ENCODE measurements at places on chromosomes 4 and X.

GRCh38 chr4:48372272-48372671 is 30.9 kb downstream of the SLAIN2 start:
- DNase-seq = no peak

DNA sequence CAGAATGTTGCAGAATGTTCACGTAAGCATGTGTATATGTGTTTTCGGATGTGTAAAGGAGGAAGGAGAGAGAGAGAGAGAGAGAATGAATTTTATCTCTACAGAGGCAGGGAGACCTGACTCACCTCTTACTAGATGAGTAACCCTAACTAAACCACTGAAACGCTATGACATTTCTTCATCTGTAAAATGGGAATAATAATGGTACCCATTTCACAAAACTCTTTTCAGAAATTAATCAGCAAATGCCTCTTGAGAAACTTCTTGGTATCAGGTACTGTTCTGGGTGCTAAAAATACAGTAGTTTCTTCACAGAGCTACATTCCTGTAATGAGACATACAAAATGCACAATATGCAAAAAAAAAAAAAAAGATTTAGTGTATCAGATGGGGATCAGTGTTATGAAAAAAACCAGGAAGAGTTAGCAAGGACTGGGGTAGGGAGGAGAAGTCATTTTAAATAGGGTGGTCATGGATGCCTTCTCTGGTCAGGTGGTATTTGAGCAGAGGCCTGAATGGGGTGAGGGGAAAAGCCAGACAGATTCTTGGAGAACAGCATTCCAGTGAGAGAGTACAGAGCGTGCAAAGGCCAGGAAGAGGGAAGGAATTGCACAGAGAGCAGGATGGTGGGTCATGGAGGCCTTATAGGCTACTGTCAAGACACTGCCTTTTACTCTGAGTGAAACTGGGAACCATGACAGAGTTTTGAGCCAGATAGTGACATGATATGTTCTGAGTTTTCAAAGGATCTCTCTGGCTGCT is 84.9 kb upstream of the SPANXB1 start:
- no peak for DNase-seq

GRCh38 chr4:183164963-183165362 is 65.9 kb downstream of the WWC2 start:
- DNase-seq = no peak

- DNase-seq = no peak
Measured at GRCh38 chrX:56791456-56791855, 62.4 kb downstream of the NBDY start.

- DNase-seq = no peak
Measured at GRCh38 chrX:139106069-139106468, 394.6 kb upstream of the FGF13 start.

DNA sequence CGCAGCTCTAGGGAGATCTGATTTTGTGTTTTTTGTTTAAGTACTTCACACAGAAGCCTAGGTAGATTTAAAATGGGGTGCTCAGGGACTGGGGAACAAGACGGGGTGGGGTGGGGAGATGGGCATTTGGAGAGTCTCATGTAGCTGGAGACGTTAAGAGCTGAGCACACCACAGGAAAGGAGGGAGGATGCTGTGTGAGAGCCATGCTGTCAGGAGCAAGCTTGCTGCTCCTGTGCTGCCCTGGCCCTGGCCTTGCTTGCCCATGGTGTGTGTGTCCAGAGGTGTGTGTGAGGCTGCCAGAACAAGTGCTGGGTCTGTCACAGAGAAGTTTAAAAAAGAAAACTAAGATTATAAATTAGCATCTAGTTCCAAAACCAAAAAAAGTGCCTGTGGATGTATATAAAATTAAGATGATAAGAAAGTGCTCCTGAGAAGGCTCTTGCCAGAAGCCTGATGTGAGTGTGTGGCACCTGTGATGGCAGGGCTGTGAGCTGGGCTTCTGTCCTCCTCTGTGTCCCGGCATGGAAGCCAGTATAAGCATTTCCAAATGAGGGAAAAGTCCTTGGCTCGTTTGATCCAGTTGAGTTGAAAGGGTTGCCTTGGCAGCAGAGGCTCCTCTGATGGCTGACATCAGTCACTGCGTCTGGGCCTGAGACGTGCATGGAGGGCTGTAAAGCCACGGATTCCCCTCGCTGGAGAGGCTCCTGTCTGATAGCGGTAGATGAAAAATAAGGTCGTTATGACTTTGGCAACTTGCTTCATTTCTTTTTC is 63.5 kb downstream of the NELFA start:
- no peak for DNase-seq

DNA sequence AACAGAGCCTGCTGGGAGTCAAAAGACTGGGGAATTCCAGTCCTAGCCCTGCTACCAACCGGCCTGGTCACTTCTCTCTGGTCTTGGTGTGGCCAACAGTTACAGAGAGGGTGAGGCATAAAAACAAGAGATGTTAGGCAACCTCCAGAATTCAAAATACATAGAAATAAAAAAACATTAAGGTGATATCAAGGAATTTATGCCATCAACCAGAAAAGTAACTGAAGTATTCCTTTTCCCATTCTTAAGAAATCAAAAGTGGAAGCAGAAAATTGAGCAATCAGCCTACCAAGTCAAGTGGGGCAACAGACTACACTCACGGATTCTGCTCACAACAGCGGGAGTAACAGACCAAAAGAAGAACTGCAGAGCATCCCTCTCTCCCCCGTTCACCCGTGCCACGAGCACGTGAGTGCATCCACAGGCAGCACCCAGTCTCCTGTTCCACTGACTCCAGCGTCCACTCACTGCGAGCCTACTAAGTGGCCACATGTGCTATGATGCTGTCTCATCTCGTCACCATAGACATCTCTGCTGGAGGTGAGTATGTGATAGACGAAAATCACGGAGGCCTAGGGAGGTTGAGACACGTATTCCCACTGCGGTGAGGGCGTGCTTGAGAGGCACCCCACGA is 29.3 kb downstream of the AFAP1 start:
- DNase-seq = no peak

DNA sequence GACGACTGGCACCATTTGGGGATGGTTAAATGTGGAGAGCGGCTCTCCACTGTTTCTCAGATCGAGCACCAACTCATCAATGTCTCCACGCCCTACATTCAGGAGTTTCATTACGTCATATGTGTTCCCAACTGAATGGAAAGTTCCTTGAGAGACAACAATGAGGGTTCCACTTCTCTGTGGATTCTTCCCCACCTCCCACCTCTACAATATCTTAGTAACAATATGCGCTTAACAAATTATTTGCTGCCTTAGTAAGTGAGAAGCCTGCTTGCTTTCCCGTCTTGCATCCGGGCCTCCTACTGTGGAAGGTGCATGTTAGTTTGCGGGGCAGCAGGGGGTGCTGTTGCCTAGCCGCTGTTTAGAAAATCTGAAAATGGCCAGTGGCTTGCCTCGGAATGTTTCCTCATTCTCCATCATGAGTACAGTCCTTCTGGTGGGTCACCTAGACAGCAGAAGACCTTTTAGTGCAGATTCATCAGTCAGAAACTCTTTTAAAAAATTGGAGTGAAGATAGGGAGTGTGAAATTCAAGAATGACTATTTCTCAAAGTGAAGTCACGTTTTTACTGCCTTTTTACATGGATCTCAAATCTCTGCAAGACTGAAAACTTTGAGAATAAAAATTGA is 55.7 kb downstream of the PHOX2B start:
- no peak for DNase-seq

- DNase-seq = no peak
Measured at GRCh38 chrX:154315416-154315815, 19.8 kb downstream of the TKTL1 start.

- DNase-seq = no peak
Measured at GRCh38 chrX:12790885-12791256, 341 bp upstream of the PRPS2 start.

GRCh38 chr4:38574559-38575333 is 89.3 kb upstream of the KLF3 start:
- DNase-seq = no peak

Measured in stimulated activated CD4-positive, alpha-beta T cell treated with anti-CD3 and anti-CD28 coated beads, Interleukin-1b, Interleukin-23, amount 100 ng/mL, for 1 hour (primary cell).